ENCODE measurements at places on chromosomes 5 and 9.

DNA sequence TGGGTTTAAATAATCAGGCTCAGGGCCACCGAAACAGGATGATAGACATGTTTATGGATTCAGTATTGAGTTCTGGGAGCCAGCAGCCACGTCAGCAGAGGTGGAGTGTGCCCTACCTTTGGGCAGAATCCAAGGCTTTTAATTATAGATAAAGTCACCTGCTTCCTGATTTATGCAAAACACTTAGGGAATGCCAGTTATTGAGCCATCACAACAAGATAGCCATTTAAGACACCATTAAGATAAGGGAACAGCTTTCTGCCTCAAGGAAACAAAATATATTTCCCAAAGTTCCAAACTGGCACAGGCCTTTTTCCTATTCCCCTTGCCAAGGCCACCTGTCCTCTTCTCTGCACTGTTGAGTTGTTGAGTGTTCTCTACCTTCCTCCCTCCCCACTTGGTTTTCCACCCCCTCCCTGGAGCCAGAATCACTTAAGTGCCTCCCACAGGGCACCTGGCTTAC is 2.4 kb downstream of the CCL28 start:
- no peak for DNase-seq

DNA sequence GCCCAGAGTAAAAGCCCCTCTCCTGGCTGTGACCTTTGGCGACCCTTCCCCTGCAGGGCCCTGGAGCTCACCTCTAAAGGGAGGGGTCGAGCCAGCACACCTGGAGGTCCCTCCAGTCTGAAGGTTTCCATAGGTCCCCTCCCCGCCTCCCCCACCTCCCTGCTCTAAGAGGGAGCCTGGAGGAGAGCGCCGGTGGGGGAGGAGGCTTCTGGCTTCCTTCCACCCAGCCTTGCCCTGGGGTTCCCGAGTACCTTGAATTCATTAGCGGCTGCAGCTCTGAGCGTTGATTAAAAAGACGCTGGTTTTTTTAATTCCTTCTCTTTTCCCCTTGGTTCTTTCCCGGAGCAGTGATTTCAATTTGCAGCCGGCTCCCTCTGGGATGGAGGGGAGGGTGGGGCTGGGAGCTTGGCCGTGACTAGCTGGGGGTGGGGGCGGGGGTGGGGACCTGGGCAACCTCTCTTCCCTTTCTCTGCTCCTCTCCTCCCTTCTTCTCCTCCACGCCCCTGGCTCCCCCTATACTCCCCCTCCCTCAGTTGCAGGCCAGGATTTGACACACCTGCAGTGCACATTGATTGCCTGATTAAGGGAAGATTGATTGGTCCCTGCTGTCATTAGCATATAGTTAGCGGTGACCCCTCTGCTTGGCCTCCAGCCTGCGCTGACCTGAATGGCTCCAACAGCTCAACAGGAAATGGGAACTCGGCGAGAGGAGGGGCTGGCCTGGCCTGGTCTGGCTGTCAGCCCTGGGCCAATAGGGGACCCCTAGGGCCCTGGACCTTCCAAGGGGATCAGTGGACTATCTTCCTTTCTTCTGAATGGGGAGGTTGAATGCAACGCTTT is 67.5 kb upstream of the RAPGEF1 start:
- DNase-seq = no peak

DNA sequence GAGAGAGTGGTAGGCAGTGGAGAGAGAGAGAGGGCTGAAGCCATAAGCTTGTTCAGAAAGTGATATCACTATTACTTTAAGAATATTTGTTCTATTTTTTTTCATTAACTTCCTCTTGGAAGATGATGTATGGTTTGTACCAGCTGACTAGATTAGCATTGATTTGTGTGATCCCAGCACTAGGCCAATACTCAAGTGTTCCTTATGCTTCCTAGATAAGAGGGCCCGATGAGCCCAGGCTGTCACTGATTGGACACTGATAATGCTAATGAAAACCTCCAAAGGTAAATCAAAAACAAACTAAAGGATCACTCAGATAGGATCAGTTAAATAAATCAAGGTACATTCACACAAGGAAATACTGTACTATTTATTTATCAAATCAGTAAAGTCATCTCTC is 52.7 kb upstream of the OTULINL start:
- no peak for DNase-seq

DNA sequence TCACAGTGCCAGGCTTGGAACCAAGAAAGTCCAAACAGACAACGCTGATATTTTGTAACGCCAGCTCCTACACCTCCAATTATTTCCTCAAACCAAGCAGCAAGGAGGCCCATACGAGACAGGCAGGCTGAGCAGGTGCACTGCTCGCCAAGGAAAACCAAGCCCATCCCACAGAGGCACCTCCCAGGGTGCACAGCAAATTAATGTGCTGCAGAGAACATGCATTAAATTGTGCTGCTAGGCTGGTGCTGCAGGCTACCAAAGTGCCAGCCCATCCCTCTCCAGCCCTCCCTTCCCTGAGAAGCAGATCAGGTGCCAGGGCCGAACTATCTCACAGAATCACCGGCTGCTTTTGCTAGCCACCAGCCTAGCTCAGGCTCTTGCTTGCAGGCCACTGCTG is 137.8 kb downstream of the PAX5 start:
- DNase-seq = peak; percentile 33

DNA sequence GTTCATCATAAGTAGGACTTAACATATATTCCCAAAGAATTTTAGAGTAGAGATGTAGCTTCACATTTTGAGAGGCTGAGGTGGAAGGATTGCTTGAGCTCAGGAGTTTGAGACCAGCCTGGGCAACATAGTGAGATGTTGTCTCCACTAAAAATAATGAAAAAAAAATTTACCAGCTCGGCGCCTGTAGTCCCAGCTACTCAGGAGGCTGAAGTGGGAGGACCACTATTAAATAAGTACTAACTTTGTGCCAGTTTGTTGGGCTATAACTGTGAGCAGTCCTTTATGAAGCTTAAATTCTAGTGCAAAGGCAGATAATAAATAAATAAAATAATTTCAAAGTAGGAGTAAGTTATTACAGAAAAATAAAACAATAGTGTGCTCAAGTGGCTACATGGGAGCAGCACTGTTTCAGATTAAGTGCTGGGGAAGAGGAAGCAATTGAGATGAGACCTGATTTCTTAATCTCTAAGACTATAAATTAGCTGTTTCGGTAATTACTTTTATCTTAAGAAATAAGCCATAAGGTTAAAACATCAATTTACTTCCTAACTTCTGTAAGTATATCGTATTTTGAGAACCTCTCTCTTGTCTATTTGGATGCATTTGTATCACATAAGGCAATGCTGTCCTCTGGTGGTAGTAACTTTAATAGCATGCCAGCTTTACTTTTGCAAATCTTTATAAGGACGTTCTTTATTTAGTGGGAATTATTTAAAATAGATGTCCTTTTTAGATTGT is 98.9 kb downstream of the CSNK1G3 start:
- no peak for DNase-seq

GRCh38 chr5:65508978-65509377 is 27.3 kb upstream of the ADAMTS6 start:
- DNase-seq = no peak

- no peak for DNase-seq
Observed at GRCh38 chr5:16863469-16863946, 72.6 kb downstream of the MYO10 start.

GRCh38 chr9:93132287-93132927 is 1.6 kb downstream of the NINJ1 start:
- DNase-seq = no peak

DNA sequence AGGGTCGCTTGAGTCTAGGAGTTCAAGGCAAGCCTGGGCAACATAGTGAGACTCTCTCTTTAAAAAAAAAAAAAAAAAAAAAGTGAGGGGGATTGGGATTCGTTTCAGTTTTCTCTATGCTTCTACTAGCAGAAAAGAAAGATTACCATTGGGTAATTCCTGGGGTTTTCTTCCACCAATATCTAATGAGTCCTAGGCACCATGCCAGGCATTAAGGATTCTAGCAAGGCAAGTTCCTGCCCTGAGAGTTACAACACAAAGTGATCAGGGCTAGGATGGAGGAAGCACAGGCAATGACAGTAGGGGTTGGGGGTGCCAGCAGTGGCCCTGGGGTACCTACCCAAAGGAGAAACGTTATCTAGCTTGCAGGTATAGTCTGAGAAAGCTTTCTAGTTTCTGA is 90.8 kb downstream of the PCDH1 start:
- DNase-seq = no peak

GRCh38 chr5:3793162-3793561 is 197.5 kb downstream of the IRX1 start:
- no peak for DNase-seq

- DNase-seq = no peak
Observed at GRCh38 chr5:67222243-67223025, 25.8 kb upstream of the CD180 start.
